ENCODE measurements at places on chromosomes 5 and 9.

DNA sequence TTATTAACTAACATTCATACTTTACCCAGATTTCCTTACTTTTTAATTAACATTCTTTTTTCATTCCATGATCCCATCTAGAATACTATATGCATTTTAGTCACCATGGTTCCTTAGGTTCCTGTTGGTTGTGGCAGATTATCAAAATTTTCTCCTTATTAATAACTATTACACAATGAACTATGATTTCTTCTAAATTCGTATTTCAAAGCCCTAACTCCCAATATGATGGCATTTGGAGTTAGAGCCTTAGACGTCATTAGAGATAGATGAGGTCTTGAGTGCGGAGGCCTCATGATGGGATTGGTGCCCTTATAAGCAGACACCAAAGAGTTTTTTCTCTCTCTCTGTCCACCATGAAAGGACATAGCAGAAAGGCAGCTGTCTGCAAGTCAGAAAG lies 485.4 kb downstream of the TLR4 start:
- no peak for DNase-seq

DNA sequence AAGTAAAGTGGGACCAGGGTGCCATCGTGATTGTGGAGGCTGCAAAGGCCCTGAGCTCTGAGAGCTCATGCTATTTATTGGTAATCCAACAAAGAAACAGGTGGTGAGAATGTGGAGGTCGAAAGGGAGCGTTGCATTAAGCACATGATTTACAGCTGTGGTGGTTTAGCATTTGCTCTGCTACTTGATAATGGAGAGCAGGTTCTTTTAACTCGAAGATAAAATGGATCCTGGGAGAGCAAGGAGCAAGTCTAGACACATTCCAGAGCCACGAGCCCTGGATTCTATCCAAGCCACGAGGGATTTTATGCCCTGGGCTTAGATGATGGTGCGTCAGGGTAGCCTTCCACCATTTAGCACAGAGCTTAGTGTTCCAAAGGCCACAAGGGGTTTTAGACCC lies 1710.1 kb upstream of the CDH9 start:
- no peak for DNase-seq

GRCh38 chr5:65876496-65876895 lies 49.9 kb upstream of the ERBIN start:
- no peak for DNase-seq

DNA sequence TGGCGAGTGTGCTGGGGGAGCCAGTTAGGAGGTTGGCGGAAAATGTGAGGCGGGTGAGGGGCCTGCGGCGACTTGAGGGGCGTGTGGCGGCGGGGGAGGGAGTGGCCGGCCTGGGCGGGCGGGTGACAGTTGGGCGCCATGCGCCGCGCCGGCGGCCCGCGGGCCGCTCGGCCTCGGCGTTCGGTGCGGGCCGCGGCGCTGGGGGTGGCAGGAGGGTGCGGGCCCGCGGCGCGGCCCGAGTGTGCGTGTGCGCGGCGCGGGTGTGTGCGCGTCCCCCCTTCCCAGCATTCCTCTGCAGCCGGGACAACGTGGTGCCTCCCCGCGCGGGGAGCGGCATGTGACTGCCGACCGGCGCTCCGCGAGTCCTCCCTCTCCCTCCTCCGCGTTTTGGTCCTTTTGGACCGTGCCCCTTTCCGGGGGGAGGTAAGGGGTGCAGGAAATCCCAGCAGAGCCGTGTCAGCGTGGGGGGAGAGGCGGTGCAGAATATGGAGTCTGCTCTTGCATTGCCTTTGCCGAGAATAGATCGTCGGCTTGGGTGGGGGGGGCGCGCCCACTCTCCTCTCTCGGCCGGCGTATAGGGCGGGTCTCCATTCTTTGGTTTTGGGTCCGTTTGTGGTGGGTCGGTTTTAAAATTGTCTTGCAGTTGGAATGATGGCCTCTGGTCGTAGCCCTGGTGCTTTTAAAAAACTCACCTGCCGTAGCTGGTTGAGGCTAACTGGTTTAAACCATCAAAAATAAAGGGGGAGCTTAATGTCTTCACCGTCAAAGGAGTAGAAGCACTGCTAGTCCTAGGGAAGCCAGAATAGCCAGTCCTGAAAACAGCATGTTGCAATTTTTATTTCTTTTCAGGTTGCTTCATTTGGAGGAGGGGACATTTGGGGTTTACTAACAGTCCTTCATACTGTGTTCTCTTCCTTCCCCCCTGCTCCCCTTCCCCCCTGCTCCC lies 2.0 kb downstream of the LARP1 start:
- peak; percentile 77 for DNase-seq

DNA sequence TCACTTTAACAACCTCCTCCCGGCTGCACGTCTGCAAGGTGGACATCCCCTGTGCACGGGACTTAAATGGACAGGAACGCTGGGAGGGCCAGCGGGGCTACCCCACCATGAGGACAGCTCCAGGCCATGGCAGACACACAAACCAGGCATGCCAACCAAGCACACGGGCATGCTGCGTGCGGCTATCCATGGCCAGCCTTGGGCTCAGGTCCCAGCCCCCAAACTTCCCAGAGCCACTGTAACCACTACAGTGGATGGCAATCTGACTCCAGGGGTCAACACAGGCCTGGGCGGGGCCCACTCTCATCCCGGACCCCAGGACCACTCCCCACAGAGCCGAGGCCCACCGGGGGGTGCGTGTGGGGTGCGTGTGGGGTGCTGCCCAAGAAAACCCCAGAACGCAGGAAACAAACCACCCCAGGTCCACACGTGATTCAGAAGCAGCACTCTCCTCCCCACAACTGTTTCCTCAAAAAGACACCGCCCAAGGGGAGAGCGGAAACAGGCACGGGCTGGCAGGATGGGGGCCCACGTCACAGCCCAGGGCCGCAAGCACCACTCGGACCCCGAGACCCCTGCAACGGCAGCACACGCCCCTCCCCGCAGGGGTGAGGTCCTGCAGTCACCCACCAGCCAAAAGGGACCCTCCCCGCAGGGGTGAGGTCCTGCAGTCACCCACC lies 7.4 kb downstream of the SLC12A7 start:
- no peak for DNase-seq

DNA sequence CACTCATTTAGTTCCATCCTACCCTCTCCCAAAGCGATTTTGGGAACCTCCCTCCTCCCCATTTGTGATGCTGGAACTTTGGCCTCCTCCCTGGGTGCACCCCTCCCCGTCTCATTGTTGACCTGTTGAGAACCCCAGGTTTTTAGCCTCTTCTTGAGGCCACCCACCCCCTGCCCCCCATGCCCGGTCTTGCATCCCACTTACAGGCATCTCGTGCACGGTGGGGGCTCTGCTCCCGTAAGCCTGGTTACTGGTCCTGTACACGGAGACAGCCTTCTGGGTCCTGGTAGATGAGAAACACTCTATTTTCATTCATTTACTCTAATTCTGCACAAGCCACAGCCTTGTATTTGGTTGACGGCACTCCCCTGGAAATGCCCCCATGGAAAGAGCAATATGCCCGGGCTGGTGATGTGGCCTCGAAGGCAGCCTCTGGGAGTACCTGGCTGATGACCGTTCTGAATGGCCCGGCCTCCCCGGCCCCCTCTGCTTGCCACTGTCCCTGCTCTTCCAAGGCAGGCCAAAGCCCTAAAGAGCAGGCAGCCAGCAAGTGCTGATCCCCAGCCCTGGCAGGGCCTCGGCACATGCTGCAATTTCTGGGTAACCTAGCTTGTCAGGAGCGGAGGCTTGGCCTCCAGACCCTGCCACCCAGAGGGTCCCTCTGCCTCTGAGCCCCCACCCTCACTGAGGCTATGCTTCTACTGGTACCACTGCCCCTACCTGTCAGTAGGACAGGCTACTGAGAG lies 1.9 kb upstream of the MRPS2 start:
- DNase-seq = no peak

Measured in activated CD8-positive, alpha-beta memory T cell treated with anti-CD3 and anti-CD28 coated beads, Interleukin-2, amount 50 U/mL, for 48 hours (primary cell).